ENCODE measurements at places on chromosomes 16 and 17.

DNA sequence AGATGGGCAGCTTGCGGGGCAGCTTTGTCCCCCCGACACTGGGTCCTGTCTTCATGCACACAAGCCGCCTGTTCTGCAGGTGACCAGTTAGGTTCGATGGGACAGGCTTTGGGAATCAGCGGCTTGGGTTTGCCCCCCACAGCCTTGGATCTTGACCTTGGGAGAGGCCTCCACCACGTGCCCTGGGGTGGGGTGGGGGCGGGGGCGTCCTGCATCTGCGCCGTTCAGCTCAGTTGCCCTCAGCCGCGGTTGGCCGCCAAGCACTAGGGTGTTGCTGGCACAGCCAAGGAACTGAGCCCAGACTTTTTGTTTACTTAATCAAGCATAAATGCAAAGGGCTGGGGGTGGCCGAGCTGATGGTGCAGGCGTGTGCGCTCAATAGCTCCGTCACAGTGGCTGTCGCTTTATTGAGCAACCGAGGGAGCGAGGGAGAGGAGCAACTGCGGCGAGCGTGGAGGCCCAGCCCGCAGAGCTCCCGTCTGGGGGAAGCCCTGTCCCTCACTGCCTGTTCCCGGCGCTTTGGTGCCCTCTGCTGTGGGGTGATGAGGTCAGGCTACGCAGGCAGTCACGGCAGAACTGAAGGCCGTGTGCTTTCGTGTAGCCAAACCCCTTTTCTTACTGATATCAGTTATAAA lies 33.9 kb downstream of the JPH3 start:
- DNase-seq: peak; percentile 69

GRCh38 chr17:41352597-41353366 lies 2.2 kb upstream of the KRT33A start:
- DNase-seq: no peak

- no peak for DNase-seq
Observed at GRCh38 chr17:4766723-4767122, 5.0 kb upstream of the TM4SF5 start.

DNA sequence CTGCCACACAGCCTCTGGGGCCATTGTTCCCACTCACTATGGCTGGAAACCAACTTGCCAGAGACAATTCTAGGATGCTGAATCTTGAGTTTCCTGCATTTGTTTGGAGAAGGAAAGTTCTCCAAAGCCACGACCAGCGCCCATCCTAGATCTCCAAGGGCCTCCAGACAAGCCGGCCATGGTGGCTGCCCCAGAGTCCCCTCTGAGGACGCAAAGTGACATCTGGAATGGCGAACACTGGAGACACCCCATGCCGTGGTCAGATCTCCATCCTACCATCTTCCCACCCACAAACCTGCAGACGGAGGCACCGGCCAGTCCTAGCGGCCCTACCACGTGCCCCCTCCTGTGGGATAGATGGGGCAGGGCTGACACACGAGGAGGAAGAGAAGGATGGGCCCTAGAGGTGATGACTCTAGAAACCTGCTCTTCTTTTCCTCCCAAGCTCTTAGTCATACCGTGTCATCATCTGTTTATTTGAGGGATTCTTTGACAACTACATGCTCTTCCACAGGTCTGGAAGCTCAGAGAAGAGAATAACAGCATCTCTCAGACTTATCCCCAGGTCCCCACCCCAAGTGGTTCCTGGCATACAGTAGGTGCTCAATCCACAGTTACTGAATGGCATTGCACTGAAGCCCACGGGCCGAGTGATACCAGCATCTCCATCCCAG lies 71.3 kb downstream of the MYH11 start:
- no peak for DNase-seq

Measured in NCI-H345 (cell line).